Jurkat, Clone E6-1 (cell line): ENCODE measurements at places on chromosomes 13 and 19.

- no peak for DNase-seq
These were observed 25.1 kb downstream of the CEACAM4 start for GRCh38 chr19:41601771-41602170.

DNA sequence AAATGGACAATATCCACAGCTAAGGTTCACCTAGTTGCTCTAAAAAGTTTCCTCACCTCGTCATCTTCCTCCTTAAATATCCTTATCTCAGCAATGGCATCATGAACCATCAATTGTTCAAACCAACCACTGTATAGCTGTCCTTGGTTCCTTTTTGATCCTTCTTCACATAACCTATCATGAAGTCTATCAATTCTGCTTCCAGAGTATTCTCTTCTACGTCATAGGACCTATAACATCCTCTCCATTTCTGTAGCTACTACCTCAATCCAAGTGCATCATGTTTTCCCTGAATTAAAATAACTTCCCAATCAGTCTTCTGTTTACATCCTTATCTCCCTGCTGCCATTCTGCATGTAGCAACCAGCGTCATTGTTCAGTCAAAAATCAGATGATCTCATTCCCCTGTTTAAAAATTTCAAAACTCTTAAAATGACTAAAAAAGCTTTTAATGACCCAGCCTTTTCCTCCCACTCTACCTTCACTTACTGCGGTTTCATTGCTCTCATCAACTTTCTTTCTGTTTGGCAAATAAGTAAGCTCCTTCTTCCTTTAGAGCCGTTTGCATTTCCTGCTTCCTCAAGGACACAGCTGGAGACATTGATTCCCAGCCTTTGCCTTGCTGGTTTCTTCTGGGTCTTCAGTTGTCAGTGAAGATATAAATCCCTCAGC lies 223.9 kb upstream of the MIR17HG start:
- DNase-seq = no peak

GRCh38 chr13:37995092-37995491 lies 125.5 kb upstream of the TRPC4 start:
- no peak for DNase-seq

DNA sequence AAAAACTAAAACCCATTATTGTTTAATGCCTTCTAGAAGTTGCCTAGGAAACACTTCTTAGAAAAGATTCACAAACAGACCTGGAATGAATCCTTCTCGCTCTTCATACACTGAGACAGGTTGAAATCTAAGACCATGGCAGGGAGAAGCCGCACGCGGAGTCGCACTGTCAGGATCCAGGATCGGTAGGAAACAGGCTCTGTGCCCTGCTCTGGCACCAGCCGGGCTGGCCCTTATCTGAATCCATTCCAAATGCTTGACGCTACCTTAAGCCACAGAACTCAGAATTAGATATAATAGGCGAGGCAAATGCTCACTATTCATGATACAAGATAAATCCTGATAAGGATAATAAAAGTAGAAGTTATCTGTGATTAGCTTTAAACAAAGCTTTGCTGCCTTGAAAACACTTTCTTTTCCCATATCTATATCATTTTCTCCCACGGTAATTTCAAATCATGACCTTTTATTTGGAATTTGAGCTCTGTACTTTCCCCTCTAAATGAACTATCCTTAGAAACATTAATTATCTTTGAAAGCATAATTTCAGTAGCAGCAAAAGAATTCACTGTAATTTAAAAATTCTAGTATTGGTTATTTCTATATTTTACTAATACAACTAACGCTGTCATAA lies 385.6 kb downstream of the IRS2 start:
- DNase-seq = no peak

DNA sequence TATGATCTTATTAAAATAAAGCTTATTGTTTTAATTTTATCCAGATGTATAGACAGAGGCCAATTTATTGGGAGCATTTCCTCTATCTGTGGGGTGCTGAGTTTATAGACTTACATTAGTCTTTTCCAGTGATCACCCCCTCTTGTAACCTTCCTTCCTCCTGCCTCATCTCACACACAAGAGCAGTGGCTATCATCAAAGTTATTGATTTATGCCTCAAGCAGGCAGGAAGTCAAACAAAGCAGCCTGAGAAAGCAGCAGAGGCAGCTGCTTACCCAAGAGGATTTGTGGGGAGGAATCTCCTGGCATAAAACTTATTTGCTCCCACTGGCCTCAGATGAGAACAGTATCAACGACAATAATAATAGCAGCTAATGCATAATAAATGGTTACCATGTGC lies 26.3 kb upstream of the DCLK1 start:
- no peak for DNase-seq

GRCh38 chr19:15173746-15174404 lies 26.9 kb downstream of the NOTCH3 start:
- DNase-seq = peak; percentile 17

DNA sequence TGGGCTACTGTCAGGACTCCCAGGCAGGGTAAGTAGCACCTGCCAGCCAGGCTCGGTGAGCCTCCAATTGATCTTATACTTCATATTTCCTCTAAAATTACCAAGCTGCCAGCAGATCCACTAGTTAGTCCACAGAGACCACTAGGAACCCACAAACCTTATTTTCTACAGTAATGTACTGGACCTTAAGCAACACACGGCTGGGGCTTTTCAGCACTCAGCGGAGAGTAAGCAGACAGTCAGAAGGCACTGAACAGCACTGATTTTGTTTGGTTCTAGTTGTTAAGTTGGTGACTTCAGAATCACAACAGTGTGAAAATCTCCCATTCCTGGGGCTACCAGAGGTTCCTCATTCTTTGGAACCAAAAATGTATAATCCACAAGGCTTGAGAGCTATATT lies 56.1 kb downstream of the MRPL57 start:
- DNase-seq = no peak

- peak; percentile 69 for DNase-seq
These were observed 4.2 kb upstream of the DAND5 start for GRCh38 chr19:12965017-12965811.

GRCh38 chr13:42370229-42370628 lies 98.3 kb downstream of the AKAP11 start:
- DNase-seq = no peak
